ENCODE measurements at places on chromosomes 7 and 10.

GRCh38 chr10:125079091-125079600 is 81.2 kb downstream of the CTBP2 start:
- no peak for DNase-seq

GRCh38 chr7:94059746-94060145 is 55.6 kb upstream of the BET1 start:
- DNase-seq: no peak

DNA sequence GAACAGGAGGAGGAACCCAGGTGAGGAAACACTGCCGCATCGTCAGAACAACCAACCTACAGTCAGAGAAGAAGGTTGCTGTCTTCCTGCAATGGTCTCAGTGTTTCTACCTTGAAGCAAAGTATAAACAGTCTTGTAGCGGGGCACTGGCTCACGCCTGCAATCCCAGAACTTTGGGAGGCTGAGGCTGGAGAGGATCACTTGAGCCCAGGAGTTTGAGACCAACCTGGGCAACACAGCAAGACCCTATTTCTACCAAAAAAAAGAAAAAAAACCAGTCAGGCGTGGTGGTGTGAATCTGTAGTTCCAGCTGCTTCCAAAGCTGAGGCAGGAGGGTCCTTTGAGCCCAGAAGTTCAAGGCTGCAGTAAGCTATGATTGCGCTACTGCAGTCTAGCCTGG is 23.4 kb downstream of the SNX8 start:
- DNase-seq: no peak

DNA sequence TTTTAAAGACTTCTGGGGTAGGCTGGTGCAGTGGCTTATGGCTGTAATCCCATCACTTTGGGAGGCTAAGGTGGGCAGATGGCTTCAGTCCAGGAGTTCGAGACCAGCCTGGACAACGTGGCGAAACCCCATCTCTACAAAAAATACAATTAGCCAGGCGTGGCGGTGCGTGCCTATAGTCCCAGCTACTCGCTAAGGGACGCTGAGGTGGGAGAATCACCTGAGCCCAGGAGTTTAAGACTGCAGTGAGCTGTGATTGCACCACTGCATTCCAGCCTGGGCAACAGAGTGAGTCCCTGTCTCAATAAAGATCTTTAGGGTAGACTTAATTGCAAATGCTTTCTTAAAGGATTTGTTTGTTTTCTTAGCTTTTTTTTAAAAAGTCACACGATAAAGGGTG is 29.3 kb downstream of the PTPN12 start:
- DNase-seq: no peak

DNA sequence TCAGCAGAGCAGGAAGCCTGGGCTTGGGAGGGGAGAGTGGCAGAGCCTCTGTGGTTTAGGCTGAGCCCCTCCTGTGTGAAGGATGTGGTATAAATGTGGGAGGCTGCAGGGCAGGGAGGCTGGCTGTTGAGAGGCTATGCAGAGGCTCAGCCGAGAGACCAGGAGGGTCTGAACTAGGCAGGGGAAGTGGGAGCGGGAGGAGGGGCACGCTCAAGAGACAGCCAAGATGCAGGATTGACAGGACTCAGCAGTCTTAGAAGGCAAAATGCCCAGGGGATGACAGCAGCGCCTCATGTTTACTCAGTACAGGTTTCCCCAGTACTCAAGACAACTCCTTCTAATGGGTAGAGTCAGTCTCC is 24.3 kb downstream of the BTBD16 start:
- peak; percentile 14 for DNase-seq

All from activated CD4-positive, alpha-beta T cell treated with anti-CD3 and anti-CD28 coated beads, Interleukin-2, amount 10 ng/mL, durations not matched to agents 7 days and 5 days (primary cell).